Mucosa of gallbladder (tissue), 1 donor: ENCODE measurements at places on chromosomes 7 and 10.

GRCh38 chr7:30448461-30449189, 30.0 kb downstream of the NOD1 start:
- no peak for DNase-seq

DNA sequence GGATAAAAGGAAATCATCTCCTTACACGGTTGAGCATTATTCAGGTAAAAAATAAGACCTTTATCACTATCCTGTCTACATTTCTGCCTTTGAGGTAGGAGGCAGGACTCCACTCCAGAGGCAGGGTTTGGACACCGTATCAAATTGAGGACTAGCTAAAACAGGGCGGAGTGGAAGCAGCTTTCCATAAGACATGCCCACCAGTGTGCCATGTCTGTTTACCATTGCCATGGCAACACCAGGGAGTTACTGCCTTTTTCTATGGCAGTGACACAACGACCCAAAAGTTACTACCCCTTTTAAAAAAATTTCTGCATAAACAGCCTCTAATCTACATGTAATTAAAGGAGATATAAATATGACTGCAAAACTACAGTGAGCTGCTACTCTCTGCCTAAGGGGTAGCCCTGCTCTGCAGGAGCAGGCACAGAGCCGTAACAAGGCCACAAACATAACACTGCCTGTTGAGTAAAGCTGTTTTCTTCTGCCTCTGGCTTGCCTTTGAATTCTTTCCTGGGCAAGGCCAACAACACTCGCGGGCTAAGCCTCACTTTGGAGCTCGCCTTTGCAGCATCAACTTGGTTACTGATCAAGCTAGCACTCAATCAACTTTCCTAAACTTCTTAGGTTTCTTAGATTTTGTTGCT, 26.5 kb downstream of the DGKB start:
- no peak for DNase-seq

DNA sequence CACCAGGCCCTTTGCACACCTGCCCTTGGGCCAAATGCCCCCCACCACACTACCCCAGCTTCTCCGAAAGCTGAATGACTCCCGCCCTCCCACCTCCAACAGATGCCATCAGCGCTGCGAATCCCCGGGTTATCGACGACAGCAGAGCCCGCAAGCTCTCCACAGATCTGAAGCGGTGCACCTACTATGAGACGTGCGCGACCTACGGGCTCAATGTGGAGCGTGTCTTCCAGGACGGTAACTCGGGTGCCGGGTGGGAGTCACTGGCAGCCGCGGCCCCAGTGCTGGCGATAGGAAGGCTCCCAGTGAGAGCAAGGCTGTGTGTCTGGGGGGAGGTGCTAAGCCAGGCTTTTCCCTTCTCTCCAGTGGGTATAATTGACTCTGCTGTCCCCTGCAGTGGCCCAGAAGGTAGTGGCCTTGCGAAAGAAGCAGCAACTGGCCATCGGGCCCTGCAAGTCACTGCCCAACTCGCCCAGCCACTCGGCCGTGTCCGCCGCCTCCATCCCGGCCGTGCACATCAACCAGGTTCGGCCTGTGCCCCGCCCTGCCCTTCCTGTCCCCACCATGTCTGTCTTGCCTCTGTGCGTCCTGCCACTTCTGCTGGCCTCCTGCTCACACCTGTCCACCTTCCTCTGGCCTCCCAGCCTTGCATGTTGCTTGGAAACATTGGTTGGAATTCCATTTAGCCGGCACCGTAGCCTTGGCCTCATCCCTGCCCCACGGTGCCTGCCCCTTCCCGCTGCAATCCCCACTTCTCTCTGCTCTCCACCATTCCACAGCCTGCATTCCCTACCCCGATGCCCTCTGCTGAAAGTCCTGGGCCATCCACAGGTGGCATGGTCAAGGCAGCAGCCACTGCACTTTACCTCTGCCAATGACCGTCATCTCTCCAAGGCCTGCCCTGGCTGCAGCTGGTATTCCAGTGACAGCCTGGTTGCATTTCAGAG, 32.1 kb downstream of the AGAP3 start:
- no peak for DNase-seq

GRCh38 chr7:31887006-31887405, 183.2 kb downstream of the PDE1C start:
- no peak for DNase-seq
